ENCODE measurements at places on chromosomes 5 and 9. TPM values are rescaled to one million over a fixed set of nuclear protein-coding genes. Genes with fewer than 3 reads are reported as not detected.

CDH9 gene
- polyA plus RNA-seq = 0.91 TPM

IL33 gene
- 16.4 TPM for polyA plus RNA-seq

CERT1 gene
- polyA plus RNA-seq = 50.3 TPM

GRCh38 chr5:68049053-68049713 is 166.4 kb upstream of the PIK3R1 start:
- DNase-seq = no peak

DNA sequence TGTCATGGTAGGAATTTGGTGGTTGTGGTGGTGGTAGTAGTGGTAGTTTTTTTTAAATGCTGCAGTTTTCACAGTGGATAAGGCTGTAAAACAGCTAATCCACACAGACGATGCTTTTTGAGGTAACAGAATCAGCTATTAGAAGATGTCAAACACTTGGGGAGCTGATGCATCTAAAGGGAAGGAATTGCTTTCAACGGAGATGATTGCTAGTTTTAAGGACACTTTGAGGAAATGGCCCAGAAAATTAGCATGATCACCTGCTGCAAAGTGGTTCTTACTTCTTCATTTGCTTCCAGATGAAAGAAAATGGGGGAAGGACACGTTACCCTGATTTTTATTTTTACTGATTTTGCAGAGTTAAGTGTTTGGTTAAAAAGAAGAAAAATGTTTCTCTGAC is 178.2 kb upstream of the ATP10B start:
- no peak for DNase-seq

DNA sequence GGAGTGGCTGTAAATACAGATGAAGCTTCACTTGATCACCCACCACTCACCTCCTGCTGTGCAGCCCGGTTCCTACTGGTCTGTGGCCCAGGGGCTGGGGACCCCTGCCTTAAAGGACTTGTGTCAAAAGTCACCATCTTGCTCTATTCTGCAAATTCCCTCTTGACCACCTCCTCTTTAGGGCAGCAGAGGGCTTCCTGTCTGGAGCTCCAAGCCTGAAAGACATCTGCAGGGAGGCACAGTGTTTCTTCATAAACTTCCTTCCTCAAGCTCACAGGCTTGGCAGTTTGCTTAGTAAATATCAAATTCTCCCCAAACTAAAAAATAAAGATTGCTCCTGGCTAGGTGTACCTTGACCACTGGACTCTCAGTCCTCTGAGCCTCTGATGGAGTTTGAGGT is 104.4 kb downstream of the FRMD3 start:
- no peak for DNase-seq

DNA sequence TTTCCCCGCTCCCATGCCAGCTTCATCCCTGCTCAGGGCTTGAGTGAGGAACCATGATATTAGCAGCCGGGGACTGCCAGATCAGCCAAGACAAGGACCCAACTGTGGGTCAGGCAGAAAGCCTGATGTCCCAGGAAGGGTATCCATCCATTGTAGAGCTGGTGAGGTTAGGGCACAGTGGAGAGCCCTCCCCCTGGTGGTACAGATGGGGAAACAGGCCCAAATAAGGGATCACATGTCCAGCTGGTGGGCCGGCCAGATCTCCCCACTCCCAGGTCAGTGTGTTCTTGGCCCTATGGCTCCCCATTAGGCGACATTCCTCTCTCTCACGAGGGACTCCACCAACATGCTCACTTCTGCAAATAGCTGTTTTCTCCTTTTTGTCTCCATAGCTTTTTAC is 9.0 kb downstream of the CDX1 start:
- peak; percentile 36 for DNase-seq

Measured in large intestine (tissue), 12 donors.